ENCODE measurements at places on chromosomes 5 and 9.

GRCh38 chr5:148626081-148626613, 28.2 kb downstream of the HTR4 start:
- no peak for DNase-seq

DNA sequence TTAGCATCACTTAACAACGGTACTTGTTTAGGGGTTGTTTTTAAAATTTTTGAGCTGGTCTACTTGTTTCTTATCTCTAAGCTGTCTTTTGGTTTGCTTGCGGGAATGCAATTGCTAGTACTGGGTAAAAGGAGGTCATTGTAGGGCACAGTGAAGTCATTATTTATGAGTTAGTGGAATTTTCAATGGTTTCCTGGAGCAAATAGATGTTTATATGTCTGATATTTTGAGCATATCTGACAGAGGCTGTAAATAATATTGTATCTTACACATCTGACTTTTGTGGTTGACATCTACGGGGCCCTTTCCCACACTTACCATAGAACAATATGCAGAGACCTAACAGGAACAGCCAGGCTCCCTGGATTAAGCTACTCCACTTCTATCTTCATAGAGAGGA, 90.4 kb upstream of the IL6ST start:
- DNase-seq: no peak

DNA sequence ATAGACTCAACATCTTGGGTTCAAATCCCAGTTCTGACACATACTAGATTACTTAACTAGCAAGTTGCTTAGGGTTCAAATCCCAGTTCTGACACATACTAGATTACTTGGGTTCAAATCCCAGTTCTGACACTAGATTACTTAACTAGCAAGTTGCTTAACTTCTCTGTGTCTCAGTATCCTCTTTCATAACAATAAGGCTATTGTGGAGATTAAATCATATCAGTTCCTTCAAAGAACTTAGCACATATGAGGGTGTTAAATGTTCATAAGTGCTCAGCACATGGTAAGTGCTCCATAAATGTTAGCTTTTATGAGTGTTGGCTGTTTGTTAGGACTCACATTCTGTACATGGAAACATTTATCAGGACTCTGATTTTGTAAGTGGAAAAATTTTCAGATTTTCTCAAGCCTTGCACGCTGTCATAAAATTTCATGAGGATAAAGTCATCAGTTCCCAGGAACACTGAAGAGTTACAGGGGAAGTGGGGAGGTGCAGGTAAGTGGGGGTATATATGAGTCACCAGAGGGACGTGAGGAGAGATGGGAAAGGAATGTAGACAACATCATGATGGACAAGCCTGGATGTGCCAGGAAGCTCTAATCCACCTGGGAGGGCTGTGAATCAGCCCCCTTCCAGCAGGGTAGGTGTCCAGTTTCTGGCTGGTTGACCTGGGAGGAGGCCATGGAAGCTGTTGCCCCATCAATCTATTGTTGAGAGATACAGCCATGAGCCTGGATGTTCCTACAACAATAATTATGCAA, 532.2 kb upstream of the WWC1 start:
- DNase-seq: peak; percentile 22

- DNase-seq: no peak
Observed at GRCh38 chr5:90949469-90950358, 391.1 kb downstream of the ADGRV1 start.

GRCh38 chr9:95261890-95262289, 55.6 kb downstream of the FANCC start:
- no peak for DNase-seq

DNA sequence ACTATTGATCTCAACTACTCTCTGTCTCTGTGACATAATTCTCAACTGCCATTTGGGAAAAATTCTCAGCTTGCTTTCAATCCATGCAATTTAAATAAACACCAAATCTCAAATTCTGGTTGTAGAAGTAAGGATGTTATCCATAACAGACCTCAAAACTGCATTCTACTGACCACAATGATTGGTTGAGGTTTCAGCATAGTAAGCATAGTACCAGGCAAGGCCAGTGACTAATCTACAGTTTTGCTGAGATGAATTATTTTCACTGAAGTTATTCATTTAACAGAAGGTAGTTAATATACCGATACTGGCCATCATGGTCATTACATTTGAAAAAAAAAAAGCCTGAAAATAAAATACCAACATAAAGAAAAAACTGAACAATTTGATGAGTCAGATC, 488.0 kb upstream of the CDH18 start:
- no peak for DNase-seq

DNA sequence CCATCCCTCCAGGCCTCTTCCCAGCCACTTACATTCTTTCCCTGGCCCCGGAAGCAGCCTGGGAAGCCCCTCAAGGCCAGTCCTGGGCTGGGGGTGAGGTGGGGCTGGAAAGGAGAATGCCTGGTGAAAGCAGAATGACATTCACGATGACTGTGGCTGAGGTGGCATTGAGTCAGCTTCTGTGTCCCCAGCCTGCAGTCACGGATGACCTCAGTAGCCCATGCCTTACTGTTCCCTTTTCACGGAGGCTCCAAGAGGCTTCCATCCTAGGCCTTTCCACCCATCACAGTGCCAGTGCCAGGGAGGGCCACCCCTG, 2.7 kb downstream of the PRDM12 start:
- peak; percentile 15 for DNase-seq

- DNase-seq: no peak
Observed at GRCh38 chr5:77452351-77452750, 39.8 kb downstream of the WDR41 start.

GRCh38 chr9:133075925-133076630, 14.3 kb downstream of the CEL start:
- peak; percentile 80 for DNase-seq

DNA sequence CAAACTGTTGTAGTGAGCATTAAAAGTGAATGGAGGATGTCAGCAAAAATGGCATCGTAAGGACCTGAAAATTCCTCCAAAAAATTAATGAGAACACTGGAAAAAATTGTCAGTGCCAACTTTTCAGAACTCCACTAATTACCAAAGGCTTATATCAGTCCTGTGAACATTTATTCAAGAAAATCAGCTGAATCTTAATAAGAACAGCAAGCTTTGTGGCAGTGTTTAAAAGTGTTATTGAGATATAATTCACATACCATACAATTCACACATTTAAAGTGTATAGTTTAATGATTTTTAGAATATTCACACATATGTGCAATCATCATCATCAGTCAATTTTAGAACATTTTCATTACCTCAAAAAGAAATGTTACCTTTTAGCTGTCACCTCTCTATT, 57.6 kb downstream of the G3BP1 start:
- no peak for DNase-seq

DNA sequence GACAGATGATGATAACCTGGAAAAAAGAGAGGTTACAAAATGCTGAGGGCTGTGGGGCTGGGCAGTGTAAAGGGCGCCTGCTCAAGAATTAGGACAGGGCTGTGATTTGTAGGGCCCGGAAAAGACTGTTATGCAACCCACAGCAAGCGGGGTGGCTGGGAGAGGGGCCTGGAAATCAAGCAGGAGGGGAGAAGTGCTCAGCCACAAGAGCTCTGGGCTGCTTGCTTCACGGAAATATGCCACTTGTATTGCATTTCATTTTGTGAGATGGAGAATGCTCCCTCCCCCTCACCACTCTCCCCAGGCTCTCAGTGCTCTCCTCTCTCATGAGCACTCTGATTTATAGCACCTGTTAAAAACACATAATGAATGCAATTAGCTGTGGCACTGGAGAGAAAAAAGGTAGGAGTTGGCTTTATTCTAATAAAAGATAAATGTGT, 8.4 kb upstream of the HAND1 start:
- DNase-seq: no peak

- DNase-seq: peak; percentile 94
Observed at GRCh38 chr5:148965511-148966265, 97.2 kb downstream of the SH3TC2 start.

DNA sequence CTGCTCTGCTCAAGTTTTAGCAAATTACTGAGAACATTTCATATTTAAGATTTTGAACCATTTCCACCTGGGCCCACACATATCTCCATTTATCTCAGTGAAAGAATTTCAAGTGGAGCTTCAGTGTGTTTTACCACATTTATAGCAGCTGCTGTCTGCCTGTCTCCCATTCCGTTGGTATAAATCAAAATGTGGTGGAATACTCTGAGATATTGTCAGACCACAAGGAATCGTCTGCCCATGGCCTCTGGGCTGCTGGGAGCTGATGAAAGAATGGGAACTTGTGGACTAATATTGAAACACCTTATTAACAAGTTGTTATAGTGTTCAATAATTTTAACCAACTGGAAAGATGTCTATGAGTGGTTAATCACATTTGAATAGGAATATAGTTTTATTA, 33.3 kb downstream of the MAST4 start:
- DNase-seq: no peak

DNA sequence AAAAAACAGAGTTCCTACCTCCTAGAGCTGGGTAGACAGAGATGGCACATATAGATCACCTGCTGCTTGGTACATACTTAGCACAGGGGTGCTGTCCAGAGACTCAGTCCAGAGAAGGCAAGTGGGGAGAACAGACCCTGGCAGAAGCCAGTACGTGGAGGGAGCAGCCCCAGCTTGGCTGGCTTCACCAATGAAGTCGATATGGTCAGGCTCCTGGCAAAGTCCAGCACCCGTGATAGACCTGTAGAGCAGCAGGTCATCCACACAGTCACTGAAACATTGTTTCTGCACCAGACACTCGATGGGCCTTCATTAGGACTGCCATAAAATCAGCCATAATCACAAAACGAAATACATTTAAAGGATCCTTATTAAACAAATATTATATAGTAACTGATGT, 45.8 kb downstream of the WHRN start:
- DNase-seq: no peak

GRCh38 chr9:23492126-23493002, 333.7 kb downstream of the ELAVL2 start:
- peak; percentile 52 for DNase-seq

DNA sequence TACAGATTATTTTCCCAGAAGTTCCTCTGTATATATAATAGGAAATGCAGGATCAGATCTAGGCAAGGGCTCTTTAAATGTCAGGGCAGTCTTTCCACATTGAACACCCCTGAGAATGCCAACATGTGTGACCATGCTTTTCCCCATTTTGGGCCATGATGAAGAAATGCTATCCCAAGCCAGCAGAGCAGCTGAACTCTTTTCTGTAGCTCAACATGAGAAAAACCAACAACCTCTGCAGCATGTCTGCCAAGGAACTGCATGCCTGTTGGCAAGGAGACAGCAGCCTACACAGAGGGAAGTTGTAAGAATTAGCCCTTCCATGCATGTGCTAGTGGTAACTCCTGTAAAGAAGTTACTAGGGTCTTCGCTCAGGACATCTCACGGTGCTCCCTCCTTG, 9.5 kb upstream of the IFNK start:
- DNase-seq: no peak

- DNase-seq: peak; percentile 35
Observed at GRCh38 chr9:76571288-76571687, 112.3 kb downstream of the GCNT1 start.

DNA sequence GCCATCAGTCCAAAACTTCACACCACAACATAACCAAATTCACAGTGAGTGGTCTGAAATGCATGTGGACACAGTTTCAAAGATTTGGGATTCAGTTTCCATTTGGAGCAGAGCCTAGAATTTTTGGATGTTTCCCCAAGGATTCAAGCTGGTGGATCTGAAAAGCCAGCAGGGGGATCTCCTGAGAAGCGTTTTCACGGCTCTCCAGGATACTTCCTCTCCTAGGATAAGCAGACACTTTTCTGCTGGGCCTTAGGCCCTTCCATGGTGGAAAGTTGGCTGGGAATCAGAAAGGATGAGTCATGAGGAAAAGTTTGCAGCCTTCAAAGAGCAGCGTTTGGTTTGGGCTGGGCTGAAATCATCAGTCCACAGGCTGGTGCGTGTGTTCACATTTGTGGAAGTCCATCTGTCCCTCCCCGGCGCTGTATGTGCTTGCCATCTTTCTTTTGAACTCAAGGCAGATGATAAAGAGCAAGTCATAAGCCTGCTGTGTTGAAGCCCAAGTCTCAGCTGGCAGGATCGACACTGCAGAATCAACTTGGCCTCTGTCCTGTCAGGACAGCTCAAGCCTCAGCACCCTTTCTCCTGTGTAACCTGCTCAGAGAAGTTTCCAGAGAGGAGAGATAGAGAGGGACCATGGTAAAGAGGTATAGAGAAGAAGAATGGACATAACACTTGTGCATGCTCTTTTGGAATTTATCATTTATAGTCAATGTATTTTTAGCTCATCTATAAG, 152.6 kb upstream of the MSX2 start:
- peak; percentile 79 for DNase-seq

- no peak for DNase-seq
Observed at GRCh38 chr9:33297432-33297831, 7.1 kb downstream of the NFX1 start.

- DNase-seq: no peak
Observed at GRCh38 chr9:134007150-134007549, 15.0 kb upstream of the VAV2 start.

GRCh38 chr9:118665226-118665919, 703.9 kb downstream of the BRINP1 start:
- no peak for DNase-seq

DNA sequence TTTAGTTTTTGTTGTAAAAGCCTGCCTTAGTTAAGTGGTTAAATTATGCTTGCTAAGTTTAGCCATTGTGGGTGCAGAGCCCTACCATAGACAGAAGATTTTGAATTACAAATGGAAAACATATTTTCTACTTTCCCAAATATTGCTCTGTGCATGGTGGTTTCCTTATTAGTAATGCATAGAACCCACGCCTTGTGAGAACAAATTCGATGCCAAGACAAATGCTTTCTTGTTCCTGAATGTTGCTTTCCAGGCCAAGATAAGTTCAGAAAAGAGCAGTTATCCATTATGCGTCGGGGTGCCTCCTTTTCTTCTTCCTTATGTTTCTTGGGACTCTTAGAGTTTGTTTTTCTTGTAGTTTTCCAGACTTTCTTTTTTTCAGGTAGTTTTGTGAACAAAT, 31.0 kb upstream of the GARNL3 start:
- no peak for DNase-seq

DNA sequence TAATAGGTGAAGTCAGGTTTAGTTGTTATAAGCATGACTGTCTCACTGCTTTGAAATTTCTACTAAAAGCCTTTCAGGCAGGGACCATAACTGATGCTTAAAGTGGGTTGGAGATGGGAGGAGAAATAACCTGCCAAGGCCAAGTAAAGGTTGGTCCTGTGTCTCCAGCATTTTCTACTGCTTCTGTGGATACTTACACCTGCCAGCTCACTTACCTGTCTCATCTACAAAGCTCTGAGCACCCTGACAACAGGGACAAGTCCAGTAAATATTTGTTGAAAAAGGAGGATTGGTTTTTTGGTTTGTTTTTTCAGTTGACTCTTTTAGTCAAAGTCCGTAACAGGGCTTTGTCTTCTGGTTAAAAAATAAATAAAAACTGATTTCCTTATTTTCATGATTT, 38.6 kb downstream of the GRAMD2B start:
- no peak for DNase-seq

- DNase-seq: no peak
Observed at GRCh38 chr9:32839013-32839885, 55.9 kb downstream of the TMEM215 start.
